Fibroblast of pulmonary artery (primary cell): ENCODE measurements at places on chromosomes 7 and 10.

DNA sequence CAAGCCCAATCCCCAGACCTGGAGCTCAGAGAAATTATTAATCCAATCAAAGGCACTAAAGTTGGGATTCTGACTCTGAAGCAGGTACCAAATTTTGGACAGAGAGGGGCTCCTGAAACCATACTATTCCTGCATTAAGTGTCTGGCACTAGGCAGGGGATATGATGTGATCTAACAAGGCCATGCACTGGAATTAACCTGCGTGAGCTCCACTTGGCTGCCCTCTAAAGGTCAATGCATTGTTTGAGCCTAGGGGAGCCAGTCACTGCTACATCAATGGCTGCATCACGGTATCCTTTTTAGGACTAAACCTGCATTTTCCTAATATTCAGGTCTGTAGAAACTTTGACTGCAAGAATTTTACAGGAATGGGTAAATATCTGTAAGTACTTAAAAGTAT is 42.1 kb downstream of the ST8SIA6 start:
- DNase-seq = no peak

- no peak for DNase-seq
Measured at GRCh38 chr10:118249714-118250113, 92.4 kb downstream of the FAM204A start.

GRCh38 chr7:48943279-48943990 is 19.1 kb downstream of the CDC14C start:
- no peak for DNase-seq

GRCh38 chr10:68586606-68587305 is 26.6 kb downstream of the TET1 start:
- no peak for DNase-seq

DNA sequence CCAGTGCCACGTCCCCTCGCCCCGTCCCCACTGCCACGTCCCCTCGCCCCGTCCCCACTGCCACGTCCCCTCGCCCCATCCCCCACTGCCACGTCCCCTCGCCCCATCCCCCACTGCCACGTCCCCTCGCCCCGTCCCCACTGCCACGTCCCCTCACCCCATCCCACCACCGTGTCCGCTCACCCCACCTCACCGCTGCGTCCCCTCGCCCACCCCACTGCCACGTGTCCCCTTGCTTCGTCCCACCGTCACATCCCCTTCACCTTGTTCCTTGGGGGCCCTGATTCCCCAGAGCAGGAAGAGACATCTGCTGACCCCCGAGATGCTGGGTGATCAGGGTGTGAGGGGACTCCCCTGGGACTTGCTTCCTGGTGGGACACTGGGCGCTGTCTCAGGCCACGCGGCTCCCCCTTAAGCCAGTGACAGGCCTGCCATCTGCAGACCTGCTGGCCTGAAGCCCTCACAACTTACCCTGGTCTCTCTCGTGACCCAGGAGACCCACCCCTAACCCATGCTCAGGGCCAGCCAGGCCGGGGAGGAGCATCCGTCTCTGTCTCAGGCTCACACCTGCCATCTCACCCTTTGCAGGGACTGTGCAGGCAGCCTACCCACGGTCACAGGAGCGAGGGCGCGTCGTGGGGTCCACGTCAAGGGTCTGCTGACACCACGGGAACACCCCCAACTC is 260.4 kb downstream of the ELFN1 start:
- no peak for DNase-seq

DNA sequence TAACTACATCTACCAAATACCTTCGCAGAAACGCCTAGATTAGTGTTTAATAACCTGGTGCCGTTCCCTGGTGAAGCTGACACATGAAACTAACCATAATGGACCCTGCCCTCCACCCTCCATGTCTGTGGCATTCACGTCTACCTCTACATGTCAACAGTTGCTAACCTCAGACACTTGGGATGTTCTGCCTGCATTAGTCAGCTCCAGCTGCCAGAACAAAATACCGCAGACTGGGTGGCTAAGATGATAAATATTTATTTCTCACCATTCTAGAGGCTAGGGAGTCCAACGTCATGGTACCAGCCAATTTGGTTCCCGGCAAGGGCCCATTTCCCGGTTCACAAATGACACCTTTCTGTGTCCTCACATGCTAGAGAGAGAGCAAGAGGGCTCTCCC is 118.5 kb upstream of the CHST15 start:
- no peak for DNase-seq

GRCh38 chr7:123675181-123675473 is 19.5 kb downstream of the LMOD2 start:
- DNase-seq = peak; percentile 69

DNA sequence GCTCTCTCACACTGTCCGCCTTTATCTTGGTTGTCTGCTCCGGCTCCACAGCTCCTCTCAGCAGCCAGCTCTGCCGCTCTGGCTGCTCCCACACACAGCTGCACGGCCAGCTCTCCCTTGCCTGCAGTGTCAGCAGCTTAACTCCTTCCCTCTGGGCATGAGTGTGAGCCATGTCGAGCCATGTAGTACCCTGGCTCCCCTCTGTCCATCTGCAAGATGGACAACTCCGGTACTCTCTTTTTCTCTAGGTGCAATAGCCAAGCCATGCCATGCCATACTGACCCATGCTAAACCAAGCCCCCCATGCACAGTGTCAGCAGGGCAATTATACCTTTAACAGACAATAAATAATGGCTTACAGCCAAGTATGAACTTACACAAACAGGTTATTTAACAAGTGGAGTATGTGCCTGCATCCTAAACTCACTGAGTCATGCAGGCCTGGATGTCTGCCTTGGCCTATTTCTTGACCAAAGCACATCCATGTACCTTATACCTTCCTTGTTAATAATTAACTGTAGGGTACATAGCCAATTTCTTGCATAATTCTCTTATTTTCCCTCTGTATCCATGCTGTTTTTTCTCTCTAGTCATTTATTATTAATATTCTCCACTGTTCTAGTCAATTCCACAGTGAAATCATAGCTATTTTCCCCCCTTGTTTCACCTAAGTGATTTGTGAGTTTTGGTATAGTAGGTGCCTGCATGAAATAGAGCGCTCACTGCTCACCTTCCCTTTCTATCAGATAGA is 170.9 kb downstream of the CDK14 start:
- DNase-seq = peak; percentile 91
